ENCODE measurements at places on chromosomes 1 and 21.

- no peak for DNase-seq
These were observed 16.4 kb upstream of the CPT2 start for GRCh38 chr1:53180226-53180625.

GRCh38 chr1:186195377-186195931, 179.6 kb downstream of the TPR start:
- no peak for DNase-seq

DNA sequence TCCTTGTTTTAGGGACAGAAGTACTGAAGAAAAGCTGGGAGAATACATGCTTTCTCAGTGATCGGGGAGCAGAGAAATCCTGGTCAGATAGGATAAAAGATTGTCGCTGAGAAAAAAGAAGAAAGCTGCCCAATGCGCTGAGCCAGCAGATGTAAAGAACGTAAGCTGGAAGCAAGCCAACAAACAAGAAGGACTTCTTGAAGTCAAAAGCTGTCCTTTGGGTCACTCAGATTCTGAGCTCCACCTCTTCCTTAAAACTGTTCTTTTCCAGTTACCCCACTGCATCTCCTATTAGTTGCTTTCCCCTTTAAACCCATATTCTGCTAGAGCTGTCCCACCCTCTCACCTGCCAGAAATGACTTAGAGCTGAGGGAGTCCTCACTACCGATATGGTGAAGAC, 64.8 kb downstream of the GPR137B start:
- no peak for DNase-seq

GRCh38 chr1:111463029-111463683, 10.6 kb upstream of the C1orf162 start:
- peak; percentile 44 for DNase-seq

- no peak for DNase-seq
These were observed 69.8 kb upstream of the TTC34 start for GRCh38 chr1:2871246-2871815.

DNA sequence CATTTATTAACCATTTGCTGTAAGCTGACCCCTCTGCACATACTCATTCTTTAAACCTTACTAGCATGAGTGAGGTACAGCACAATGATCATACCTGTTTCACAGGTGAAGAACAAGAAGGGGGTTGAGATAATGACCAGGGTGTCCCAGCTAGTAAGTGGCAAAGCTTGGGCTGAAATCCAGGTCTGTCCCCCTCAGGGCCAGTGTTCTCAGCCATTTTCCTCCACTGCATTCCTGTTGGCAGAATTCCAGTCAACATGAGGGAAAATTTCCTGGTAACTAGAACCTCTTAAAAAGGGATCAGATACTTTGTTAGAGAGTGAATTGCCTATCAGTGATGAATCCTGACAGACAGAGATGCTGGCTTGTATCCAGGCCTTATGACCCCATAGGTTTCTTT, 48.1 kb downstream of the SPATA46 start:
- no peak for DNase-seq

DNA sequence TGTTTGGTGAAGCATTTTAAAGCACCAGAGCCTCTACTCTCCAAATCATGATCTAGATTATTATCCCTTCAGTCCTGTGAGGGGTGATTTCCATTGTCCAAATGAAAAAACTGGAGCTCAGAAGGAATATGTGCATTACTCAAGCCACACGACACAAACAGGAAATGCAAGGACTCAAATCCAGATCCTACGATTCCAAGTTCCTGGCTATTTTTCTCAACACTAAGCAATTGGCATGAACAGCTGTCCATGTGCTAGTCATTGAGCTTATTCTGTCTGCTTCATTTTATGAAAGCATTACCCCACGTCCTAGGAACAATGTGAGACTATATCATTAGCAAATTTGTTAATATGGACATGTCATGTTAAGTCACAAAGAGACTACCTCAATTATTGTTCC, 273.1 kb upstream of the LYPLAL1 start:
- no peak for DNase-seq

DNA sequence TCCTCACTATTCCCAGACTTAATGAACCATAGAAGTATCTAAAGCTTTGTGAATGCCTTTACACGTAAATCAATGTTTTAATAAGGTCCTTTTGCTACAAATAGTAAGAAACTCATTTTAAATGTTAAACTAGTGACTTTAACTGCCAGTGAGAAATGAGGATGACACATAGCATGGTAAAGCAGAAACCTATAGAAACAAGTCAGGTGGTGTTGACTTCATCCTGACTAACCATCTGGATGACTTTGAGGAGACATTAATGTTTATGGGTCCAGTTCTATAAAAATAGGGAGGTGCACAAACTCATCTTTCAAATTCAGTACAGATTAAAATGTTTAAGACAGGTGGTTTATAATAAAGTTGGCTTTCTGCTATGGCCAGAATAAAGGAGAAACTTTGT, 85.4 kb downstream of the COLGALT2 start:
- DNase-seq: no peak

DNA sequence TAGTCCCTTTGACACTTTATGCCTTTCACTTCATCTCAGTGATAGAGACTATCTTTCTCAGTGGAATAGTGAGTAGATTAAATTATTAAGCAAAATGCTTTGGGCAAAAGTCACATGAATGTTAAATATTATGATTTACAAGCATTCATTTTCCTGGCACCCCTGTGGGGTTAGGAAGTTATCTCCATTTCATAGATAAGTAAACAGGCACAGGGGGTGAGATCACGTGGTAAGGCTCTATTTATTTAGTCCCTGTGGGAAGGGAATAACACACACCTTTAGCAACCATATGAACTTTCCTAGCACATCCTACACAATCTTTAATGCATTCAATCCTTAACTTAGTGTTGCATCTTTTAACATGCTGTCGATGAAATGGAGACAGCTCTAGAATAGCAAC, 12.3 kb downstream of the PSMB2 start:
- no peak for DNase-seq

DNA sequence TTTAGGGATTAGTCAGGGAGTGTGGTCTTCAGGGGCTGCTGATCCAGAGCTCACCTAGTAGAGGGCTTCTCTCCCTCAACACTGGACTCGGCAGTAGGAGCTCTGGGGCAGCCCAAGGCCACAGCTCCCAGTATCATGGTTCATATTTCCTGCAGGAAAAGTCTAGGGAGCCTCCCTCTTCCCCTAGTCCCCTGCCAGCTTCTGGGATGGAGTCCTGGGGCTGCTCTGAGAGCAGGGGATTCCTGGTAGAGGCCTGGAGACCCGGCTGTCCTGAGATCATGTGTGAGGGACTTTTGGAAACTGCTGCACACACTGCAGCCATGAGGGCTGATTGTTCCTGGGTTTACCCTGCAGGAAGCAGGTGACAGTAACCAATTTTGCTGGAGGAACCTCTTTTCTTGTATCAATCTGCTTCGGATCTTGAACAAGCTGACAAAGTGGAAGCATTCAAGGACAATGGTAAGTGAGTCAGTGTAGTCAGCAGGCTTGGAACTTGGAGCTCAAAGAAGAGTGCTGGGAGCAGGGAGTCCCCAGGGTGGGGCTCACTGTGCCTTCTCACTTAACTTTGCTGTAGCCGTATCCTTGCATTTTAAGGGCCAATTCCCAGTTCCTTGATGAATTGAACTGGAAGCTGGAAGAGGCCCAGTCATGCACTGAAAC, 16.3 kb downstream of the STRIP1 start:
- no peak for DNase-seq

GRCh38 chr21:40732253-40733023, 114.5 kb downstream of the DSCAM start:
- DNase-seq: peak; percentile 3

- DNase-seq: no peak
These were observed 50.8 kb downstream of the TGFB2 start for GRCh38 chr1:218395916-218396315.

- no peak for DNase-seq
These were observed 142.5 kb downstream of the TNR start for GRCh38 chr1:175600721-175601440.

DNA sequence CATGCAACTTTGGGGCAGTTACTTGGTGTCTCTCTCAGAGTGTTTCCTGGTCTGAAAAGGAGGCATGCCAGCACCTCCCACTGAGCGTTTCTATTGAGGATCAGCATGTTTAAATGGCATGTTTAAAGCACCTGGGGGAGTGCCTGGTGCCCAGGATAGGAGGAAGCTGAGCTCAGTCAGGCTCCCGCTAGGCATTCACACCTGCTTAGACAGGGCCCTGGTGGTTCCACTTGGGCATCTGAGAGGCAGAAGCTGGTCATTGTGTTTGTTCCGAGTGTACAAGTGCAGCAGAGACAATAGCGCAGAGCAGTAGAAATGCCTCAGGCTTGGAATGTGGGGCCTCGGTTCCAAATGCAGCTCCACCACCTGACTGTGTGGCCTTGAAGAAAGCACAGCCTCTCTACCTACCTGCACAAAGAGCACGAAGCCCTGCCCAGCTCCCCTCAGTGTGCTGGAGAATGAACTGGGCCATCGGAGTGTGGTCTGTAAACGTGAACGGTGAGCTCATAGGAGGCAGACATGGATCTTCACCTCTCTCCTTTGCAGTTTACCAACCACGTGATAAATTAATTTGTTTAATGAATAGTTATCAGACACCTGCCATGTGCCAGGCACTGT, 20.3 kb upstream of the TMEM222 start:
- DNase-seq: no peak

GRCh38 chr1:172399756-172400721, 20.4 kb upstream of the C1orf105 start:
- peak; percentile 31 for DNase-seq

- peak; percentile 11 for DNase-seq
These were observed 79.5 kb upstream of the SIPA1L2 start for GRCh38 chr1:232709386-232709785.

DNA sequence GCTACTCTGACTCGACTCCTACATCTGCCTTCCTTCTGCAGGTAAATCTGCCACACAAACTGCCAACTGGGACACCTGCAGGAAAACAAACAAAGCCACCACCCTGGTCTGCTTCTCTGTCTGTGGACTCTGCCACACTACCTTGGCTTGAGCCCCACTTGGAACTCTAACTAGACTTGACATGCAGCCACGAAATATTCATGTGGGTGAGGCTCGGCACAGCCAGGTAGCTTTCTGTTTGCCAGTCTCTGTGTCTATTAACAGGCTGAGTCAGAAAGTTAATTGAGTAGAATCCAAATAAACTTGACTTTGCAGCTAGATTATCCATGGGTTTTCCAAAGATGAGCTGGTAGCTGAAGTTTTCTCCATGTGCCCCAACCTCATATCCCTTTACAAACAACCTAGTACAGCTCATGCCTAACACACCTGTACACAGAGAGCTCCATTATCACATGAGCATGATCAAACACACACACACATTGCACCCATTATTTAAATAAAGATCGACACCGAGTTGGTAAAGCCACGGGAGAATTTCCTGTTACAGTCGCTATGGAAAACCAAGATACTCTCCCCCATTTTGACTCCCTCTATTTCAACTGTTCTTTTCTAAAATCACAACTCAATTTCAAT, 808 bp downstream of the C1orf116 start:
- no peak for DNase-seq

- DNase-seq: no peak
These were observed 65.6 kb downstream of the KCNJ15 start for GRCh38 chr21:38322311-38322950.

DNA sequence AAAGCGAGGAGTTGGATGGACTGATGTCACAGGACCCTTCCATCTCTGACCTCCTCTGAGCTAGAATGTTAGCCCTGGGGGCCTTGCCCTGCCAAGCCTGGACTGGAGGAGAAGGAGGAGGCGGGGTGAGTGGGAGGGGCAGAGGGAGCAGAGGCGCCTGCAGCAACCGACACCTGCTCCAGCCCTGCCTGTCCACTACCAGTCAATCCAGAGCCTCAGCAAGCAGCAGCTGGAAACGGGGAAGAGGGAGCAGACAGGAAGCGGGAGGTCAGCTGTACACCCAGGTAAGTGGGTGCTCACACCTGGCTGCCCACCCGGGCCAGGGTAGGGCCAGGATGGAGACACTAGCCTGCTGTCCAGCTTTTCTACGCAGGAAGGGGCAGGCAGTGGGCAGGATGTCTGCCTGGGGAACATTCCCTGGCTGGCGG, at the start of gene IGFN1:
Gene IGFN1 (plus strand): TSS at position 201 of the 428 bp plus-strand sequence. CDS start 2,470 bp downstream, outside the sequence.
- no peak for DNase-seq

GRCh38 chr1:159653201-159653600, 61.2 kb downstream of the CRP start:
- DNase-seq: peak; percentile 2

DNA sequence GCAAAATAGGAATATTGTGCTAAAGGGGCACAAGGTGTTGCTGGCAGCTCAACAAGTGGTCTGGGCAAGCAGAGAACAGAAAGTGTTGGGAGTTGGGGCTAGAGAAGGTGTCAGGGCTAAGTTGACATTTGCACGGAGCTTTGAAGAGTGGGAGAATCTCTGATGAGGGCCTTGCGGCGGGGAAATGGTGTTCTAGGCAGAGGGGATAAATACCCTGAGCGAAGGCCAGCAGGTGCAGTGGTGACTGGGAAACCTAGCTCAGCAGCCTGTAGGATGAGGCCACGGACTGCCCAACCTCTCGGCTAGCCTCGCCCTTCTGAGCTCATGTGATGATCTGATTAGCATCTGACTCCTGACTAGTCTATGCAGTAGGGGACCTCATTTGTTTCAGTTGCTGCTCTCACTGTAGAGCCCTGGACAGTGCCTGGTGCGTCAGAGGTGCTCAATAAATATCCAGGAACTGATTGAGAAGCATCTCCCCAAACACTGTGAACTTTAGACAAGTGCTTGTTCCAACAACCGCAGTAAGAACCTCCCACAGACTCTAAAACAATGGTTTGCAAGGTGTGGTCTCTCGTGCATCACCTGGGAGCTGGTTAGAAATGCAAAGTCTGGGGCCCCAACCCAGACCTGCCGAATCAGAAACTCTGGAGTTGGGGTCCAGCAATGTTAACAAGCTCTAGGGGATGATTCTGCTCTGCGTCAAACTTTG, 1.0 kb upstream of the FOXO6 start:
- DNase-seq: no peak

DNA sequence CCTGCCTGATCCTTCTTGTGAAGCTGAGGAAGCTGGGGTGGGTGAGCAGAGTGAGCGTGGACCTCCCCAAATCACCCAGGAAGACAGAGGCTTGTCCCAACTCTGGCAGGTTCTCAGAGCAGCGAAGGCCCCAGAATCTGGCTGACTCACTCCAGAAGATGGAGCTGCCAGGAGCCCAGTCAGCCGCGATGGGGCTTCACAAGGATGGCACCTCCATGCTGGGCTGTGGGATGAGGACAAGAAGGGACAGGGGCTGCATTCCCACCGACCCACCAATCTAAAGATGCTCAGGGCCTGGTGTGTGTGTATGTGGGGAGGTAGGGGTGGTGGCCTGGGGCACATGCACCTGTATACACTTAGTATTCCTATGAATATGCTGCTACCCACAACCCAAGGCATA, 52.9 kb downstream of the ATP1A1 start:
- DNase-seq: no peak

GRCh38 chr1:109905491-109905890, 5.2 kb upstream of the CSF1 start:
- DNase-seq: no peak
